ENCODE measurements at places on chromosomes 6 and 20.

DNA sequence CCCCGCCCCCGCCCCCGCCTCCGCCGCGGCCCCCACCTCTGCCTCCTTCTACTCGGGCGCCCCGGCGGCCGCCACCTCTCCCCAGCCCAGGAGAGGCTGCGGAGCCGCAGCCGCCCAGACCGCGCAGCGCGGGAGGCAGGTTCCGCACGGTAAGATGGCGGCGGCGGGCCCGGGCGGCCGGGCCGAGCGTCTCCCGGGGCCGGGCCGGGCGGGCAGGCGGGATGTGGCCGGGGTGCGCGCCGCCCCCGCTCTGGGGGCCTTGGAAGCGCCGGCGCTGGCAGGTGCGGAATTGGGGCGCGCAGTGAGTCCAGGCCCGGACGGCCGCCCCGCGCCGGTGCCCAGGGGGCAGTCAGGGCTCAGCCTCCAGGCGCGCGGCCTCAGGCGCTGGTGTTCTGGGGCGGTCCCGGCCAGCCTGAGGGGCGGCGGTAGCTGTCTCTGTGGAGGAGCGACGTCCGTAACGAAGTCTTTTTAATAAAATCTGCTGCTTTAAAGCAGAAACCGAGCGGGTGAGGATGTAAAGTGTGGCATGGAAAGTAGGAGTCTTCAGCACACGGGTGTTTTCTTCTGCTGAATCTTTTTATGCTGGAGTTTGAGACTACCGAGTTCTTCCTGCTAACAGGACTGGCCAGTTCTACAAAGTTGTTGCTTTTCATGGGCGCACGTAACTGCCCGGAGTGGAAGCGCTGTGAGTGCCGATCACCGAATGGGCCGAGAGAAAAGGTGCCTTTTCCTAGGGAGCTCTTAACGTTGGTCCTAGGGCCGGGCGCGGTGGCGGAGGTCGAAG lies at the start of gene GID8:
GID8 (plus strand) TSS at position 43 of the 784 bp plus-strand sequence. CDS start 3,356 bp downstream, outside the sequence.
- no peak for DNase-seq

DNA sequence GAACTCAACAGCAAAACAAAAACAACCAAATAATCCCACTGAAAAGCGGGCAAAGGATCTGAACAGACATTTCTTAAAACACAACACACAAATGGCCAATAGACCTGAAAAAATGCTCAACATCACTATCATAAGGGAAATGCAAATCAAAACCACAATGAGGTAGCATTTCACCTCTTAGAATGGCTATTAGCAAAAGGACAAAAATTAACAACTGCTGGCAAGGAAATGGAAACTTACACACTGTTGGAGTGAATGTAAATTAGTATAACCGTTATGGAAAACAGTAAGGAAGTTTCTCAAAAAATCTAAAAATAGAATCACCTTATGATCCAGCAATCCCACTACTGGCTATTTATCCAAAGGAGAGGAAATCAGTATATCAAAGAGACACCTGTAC lies 20.9 kb downstream of the FAM8A1 start:
- DNase-seq: no peak

DNA sequence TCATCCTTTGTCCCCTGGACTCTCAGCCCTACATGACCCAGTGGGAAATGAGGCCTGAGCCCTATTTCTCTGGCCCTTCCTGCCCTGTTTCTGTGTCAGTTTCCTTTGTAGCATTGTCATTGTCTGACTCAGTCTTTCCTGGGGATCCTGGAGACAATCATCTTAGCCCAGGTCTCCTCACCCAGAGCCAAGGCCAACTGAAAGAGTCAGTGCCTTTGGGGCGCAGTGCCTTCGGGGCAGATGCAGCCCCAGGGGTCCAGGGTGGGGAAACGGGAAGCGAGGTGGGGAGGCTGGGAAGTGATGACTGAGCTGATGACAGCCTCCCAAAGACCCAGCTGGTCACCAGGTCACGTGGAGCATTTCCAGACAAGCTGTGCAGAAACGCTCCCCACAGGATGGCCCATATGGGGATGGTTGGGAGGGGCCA lies 93.3 kb upstream of the SULF2 start:
- DNase-seq: no peak

GRCh38 chr20:48718786-48719578 lies 108.8 kb downstream of the PREX1 start:
- no peak for DNase-seq

GRCh38 chr20:34536798-34537394 lies 20.7 kb downstream of the DYNLRB1 start:
- peak; percentile 55 for DNase-seq

DNA sequence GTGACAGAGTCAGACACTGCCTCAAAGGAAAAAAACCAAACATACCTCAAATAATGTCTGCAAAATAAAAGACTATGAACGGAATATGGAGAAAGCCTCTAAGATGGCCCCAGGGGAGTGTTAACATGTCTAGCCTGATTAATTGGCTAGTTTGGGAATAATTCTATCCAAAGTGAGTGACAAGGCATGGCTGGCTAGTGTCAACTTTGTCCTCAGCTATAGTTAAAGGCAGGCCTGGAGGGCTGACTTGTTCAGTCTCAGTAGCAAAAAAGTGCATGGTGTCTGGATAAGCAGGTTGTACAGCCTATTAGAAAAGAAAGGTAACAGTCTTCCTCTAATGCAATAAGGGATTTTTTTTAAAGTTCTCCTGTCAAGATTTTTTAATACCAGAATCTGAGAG lies 32.7 kb downstream of the GCNT2 start:
- DNase-seq: no peak

All from foreskin fibroblast (primary cell).